Suprapubic skin (tissue), 4 donors: ENCODE measurements at places on chromosomes 1 and 21.

DNA sequence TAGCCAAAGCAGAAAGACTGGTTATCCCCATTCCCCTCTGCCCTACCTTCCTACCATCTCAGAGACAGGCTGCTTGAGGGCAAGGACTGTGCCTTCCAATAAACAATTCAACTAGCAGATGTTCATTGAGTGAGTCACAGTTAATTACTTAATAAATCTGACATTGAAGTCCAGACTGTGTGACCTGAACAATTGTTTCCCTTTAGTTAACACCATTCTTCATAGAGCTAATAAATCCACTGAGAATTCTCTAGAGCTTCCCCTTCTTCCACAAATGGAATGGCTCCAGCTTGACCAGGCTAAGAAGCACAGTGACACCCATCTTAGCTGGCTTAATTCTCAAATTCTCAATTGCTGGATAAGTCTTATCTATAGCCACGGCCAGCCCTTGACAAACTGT, 61.9 kb upstream of the GJA5 start:
- DNase-seq, result no peak

- no peak for DNase-seq
Measured at GRCh38 chr1:83756984-83757717, 241.8 kb downstream of the TTLL7 start.

GRCh38 chr1:41399145-41399795, 38.0 kb downstream of the FOXO6 start:
- no peak for DNase-seq

DNA sequence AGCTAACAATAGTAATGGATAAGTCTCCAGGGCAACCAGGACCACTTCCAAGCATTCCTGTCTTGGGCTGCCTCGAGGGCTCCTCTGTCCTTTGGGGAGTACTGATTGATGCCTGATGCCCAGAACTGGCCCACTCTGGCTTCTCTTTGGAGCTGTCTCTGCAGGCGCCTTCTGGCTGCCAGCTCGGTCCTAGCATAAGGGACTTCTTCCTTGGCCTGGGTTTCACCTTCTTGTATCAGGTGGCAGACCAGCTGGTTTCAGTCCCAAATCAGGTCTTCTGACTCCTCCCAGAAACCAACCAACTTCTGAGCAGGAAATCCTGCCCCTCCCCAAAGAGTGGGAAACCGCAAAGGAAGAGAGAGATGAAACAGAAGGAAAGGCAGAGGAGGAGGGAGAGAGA, 10.6 kb downstream of the G0S2 start:
- no peak for DNase-seq

GRCh38 chr1:203871114-203871880, 9.9 kb downstream of the SNRPE start:
- no peak for DNase-seq

- DNase-seq, result no peak
Measured at GRCh38 chr1:164746632-164747031, 187.6 kb downstream of the PBX1 start.

DNA sequence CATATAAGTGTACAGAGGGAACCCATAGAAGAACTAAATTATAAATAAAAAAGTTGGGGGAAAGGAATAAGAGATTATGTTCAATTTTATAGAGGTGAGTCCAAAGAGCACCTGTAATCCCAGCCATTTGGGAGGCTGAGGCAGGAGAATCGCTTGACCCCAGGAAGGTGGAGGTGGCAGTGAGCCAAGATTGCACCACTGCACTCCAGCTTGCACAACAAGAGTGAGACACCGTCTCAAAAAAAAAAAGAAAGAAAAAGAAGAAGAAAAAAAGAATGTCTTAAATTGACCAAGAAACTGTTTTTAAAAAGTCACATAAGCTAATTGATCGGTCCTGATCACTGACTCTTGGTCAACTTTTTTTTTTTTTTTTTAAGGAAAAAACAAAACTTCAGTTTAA, 19.1 kb upstream of the ATF3 start:
- no peak for DNase-seq

DNA sequence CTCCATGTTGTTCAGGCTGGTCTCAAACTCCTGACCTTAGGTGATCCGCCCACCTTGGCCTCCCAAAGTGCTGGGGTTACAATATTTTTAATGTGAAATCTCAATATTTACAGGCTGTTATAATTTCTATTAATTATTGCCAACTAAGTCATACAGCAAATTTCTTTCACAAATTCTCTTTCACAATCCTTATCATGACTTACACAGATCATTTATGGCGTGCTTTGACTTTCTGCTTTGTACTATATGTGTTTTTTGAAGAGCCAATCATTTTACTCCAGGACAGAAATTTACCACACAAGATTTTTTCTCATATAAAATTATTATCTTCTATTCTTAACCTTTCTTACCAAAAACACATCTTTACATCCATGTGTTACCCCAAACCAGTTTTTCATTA, 1729.9 kb downstream of the NCAM2 start:
- DNase-seq, result no peak

GRCh38 chr1:108568589-108568988, 8.7 kb downstream of the EEIG2 start:
- DNase-seq, result no peak

- DNase-seq, result no peak
Measured at GRCh38 chr1:152996633-152997400, 4.7 kb upstream of the SPRR3 start.

GRCh38 chr1:159339536-159339935, 37.4 kb downstream of the FCER1A start:
- DNase-seq, result no peak

- peak; percentile 31 for DNase-seq
Measured at GRCh38 chr1:20138961-20139550, at the start of gene PLA2G2F. Gene PLA2G2F, plus strand, starts transcription at chr1:20139323. Its CDS starts 105 bp downstream, at chr1:20139428.

- no peak for DNase-seq
Measured at GRCh38 chr1:38815903-38816627, 43.5 kb downstream of the RRAGC start.

DNA sequence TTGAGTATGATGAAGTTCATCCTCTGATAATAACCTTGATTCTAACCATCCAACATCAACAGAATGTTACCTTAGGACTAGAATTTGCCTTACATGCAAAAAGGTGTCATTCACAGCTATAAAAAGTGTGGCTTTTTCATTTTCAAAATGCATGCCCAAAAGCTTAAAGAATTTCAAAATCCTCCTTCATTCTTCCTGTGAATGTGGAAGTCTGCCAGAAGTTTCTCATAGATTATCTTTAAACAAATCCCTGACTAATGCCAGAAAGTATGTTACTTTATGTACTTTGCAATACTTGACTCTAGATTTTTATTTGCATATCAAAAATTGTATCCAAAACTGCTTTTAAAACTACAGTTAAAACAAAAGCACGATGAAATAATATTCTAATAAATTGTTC, 270.6 kb upstream of the ZRANB2 start:
- DNase-seq, result no peak

- DNase-seq, result no peak
Measured at GRCh38 chr1:162950187-162950586, 89.2 kb upstream of the CCDC190 start.

DNA sequence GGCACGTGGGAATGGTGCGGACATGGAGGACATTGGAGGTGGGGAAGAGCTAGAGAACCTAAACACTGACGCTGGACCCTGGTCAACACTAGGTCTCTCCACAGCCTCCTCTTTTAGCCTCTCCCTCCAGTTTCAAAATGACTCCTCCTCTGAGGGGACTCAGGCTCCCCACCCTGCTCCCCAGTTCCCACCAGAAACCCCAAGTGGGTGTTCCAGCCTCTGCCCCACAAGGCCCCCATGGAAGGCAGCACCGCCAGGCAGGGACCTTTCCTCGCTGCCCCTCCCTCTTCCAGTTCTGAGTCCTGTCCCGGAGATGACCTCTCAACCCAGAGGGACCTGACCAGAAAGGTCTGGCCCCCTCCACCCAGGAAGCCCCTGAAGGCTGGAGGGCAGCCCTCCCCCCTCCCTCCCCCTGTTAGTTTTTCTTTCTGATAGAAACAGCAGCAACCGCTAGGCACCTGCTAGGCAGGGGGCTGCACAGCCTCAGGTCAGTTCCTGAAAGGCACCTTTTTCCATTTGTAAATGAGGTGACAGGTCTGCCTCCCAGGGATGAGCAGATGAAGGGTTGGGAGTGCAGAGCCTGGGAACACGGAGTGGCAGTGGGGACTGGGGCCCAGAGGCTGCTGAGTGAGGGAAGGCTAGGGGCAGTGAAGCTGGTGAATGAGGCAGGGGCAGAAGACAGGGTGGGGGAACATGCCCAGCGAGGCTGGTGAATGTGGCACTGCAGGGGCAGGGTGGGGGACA, 9.3 kb upstream of the ITGB2 start:
- DNase-seq, result no peak

- DNase-seq, result no peak
Measured at GRCh38 chr1:205942631-205943159, 561 bp downstream of the SLC26A9 start.

DNA sequence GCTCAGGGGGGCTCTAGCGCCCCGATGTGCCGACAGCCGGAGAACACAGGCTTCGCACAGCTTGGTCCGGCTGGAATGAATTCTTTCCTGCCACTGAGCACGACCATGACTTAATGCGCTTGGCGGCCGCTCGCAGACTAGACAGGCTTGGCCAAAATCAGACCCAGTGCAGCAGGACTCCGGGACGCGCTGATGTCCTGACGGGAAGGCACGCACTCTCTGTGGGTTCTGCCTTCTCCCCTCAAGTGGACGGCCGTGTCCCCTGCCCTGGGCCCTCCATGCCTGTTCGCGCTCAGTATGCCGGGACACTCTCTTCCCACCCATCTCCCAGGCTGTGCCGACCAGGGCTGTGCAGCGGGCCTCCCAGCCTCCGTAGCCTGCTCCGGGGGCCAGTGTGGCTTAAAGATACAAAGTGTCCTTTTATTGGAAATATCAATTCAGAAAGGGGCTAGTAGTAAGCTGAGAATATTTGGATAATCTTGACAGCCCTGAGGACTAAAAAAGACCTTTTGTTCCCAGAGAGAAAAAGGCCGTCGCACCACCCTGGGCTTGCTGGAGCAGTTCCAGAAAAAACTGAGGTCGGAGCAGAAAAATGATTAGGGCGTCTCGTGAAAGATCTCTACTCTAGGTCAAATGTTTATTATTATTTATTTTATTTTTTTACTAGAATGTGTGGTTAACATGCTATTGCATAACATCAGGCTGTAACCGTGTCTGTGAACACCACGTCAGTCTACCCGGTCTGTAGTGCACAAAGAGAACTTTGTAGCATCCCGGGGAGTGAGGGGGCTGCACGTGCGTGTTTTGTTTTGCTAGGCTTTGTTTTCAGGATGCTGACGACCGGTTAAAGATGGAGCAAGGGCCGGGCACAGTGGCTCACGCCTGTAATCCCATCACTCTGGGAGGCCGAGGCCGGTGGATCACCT, 88.1 kb upstream of the ARHGEF16 start:
- DNase-seq, result no peak

GRCh38 chr1:172609528-172609927, 49.4 kb upstream of the FASLG start:
- no peak for DNase-seq

DNA sequence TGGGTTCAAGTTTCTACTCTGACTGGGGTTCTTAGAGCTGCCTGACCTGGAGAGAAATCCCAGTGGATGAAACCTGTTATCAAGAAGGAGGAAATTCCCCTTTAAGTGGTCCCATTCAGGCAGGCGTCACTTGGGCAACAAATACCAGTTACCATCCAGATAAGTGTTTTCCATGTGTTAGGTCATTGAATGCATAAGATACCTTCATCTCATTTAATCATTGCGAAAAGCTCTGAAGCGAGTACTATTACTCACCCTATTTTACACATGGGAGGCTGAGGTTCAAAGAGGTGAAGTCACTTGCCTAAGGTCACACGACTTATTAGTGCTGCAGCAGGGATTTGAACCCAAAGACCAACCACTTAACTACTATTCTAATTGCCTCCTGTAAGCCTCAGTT, 45.5 kb upstream of the RPL11 start:
- no peak for DNase-seq

- DNase-seq, result no peak
Measured at GRCh38 chr1:230627767-230628166, 14.5 kb upstream of the COG2 start.

GRCh38 chr1:211229365-211229759, 29.8 kb upstream of the RCOR3 start:
- no peak for DNase-seq

- DNase-seq, result peak; percentile 71
Measured at GRCh38 chr1:22281521-22282363, 138.8 kb upstream of the WNT4 start.

DNA sequence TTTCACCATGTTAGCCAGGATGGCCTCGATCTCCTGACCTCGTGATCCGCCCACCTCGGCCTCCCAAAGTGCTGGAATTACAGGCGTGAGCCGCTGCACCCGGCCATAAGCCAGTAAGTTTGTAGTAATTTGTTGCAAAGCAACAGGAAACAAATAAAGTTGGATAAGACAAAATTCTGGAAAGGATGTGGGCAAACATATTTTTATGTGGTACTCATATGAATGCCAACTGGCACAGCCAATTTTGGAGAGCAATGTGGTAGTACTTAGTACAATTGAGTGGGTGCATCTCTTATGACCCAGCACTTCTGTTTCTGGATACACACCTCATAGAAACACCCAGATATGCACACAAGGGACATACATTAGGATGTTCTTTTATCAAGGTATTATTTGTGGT, 8.4 kb upstream of the IL12RB2 start:
- no peak for DNase-seq

DNA sequence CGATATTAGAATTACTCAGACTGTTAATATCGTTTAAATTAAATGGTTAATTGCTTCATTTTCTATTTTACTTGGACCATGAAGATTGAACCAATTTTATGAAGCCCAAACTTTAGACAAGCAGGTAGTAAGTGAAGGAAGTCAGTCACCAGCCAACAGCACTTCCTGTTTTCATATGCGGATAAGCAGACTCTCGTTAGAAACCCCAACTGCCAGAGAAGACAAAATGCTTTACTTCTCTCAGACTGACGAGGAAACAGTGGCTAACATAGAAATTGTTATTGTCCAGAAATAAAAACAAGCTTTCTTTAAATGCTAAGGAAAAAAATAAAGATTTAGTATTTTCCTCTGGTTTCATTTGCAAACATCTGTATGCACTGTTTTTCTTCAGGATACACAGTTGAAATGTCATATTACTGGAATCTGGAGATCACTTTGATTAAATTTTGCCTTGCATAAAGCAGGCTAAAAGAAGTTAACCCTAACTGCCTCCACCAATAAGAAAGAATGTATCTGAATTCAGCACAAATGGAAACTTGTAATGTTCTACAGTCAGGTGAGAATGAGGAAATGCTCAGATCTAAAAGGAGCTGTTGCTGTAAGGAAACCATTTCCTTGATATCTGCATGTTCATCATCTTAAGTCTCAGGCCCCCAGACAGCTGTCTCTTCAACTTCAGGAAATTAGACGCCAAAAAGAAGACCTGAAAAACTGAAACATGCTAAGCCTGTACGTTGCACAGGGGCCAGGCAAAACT, 129.8 kb upstream of the SAMSN1 start:
- no peak for DNase-seq
